Activated gamma-delta T cell treated with Interleukin-2 at 50 U/mL for 16 hours (primary cell): ENCODE measurements at places on chromosomes 12 and 14.

GRCh38 chr14:53375599-53375998 lies 222.5 kb upstream of the DDHD1 start:
- DNase-seq: no peak

GRCh38 chr12:72330301-72330700 lies 58.1 kb downstream of the TRHDE start:
- DNase-seq: no peak

DNA sequence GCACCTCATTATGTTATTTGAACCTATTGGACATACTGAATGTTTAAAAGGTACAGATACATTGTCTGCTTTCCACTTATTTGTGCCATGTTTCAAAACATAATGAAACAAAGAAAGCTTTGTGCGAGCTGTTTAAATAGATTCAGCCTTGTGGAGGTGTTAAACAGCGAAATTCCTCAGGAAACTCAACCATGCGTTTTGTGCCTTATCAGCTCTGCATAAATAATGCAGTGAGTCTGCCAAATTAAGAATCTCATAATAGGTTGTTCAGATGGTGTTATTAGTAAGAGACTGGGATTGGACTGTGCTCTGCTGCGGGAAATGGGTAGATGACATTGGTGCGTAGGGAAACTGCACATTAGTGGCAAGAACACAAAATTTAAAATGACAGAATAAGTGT lies 163.7 kb upstream of the CLEC14A start:
- DNase-seq: no peak

DNA sequence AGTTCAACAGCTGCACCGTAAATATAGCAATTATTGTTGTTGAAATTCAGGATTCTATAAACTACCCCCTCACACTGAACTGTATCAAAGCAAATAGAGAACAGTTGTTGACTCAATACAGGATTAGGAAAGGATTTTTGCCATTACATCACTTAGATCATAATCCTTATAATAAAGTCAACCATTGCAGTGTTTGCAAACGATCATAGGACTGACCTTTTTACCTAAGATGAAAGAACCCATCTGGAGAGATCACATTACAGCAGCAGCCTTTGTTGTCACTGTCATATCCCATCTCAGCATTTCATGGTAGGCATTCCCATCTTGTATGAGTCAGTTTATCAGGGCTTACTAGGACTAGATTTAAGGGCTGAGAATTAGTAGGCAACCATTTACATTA lies 96.1 kb downstream of the IPO8 start:
- DNase-seq: no peak

GRCh38 chr12:53231921-53232645 lies at the start of gene RARG:
TSS of gene RARG (minus strand) at chr12:53232209. CDS start at chr12:53227545, 4,664 bp downstream.
- DNase-seq: peak; percentile 55

DNA sequence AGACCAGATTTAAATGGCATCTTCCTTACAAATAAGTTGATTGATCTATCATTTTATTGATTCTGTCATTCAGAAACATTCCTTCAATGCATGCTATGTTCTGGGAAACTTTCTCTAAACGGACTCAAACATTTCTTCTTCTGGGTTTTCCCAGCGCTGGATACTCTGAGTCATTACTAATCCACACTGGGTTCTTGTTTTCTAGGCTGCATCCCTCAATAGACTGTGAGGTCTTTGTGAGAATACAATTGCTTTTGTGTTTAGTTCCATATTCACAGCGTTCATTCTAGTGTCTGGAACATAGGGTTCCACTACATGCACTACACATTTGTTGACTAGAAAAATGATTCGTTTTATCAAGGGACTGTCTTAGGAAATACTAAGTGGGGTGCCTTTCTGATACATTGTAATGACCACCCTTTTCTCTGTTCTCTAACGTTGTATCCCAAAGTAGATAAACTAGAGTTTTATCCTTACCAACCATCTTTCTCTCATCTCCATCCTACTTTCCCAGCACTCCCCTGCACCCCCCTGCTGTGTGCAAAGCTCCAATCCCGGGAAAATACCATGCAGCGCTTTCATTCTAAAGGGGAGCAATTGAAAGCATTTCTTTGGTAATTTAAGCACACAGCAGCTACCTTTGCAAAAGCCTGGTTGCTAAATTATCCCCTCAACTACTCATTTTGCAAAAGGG lies 878.7 kb downstream of the DIO2 start:
- no peak for DNase-seq

DNA sequence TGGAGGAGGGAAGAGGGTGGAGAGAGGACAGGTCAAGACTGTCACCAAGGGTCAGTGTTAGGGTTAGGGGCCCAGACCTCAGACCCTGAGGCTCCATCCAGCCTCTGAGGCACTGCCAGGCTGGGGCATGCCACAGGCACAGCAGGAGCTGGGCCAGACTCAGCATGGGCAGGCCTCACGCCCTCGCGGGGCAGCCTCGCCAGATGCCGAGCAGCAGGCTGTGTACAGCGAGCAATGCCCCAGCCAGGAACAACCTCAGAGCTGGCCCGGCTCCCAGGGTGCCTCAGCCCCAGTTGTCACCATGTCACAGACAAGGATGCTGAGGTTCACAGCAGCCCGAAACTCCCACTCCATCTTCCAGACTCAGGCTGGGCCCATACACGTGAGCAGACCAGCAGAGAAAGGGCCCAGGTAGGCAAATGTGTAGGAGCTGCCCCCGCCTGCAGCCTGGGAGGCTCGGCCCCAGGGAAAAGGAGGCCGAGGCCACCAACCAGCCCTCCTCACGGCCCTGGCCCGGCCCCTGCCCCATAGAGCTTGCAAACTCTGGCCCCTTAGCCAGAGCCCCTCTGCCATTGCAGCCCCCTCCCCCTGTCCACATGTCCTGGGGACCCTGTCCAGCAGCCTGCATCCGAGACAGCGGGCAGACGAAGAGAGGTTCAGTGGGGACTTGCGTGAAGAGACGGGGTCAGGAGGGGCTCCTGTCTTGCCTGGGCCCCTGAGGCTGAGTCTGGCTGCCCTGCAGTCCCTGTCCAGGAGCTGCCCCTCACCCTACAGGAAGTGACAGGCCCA lies 7.5 kb downstream of the C14orf180 start:
- DNase-seq: no peak

DNA sequence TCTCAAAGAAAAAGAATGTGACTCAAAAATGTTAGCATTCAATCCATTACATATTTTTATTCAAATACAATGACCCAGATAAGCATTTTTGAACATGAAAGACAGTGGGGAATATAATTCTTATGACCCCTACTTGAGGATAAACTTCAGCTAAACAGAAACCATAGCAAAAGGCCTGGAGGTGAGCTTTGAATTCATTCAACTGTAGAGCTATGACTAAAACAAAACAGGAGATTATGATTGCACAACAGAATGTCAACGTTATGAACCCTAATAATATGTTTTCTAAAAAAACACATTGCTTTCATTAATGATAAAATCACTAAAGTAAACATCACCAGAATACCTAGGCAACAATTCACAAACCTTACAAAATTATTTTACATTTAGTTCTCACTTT lies 27.8 kb downstream of the EFCAB11 start:
- DNase-seq: no peak

- DNase-seq: no peak
These were observed 7.7 kb downstream of the BRF1 start for GRCh38 chr14:105292826-105293711.

DNA sequence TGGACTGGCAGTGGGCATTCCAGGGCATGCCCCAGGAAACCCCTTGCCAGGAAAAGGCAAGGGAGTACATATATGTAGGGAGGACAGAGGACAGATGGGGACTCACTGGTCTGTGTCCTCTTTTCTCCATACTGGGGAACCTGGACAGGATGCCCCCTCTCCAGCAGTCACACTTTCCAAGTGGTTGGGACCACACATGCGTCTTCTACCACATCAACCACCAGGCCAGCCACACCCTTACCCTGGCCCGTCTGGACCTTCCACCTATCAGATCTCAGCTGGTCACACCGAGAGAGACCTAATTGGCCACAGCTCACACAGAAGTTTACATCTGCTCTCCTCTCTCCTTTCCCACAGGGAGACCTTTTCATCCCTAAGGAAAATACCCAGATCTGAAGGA lies 8.3 kb downstream of the ANKRD33 start:
- no peak for DNase-seq

- no peak for DNase-seq
These were observed 19.3 kb downstream of the DAD1 start for GRCh38 chr14:22569737-22570131.

DNA sequence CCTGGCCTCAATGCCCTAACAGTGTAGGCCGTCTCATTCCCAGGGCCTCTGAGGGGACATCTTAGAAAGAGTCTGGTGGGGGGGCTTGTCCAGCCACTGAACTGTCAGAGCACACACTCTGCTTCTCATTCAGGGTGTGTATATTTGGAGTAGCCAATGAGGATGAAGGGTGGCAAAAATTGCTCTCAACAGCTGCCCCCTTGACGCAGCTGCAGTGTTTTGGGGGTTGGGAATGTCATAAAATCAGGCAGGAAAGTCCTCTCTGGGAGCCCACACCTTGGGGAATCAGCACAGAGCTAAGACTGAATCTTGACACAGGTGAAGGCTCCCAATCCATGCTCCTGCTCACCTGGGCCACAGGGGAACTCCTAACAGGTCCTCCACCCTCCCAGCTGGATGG lies 1.5 kb downstream of the RASAL1 start:
- no peak for DNase-seq

- peak; percentile 11 for DNase-seq
These were observed 139.3 kb upstream of the ARHGAP5 start for GRCh38 chr14:31937730-31938346.

GRCh38 chr12:122949816-122950675 lies 16.2 kb downstream of the ABCB9 start:
- DNase-seq: no peak
